G401 (cell line): ENCODE measurements at places on chromosomes 6 and 20. TPM values are rescaled to one million over a fixed set of nuclear protein-coding genes. Genes with fewer than 3 reads are reported as not detected.

Gene KCNK15
- total RNA-seq: 17.9 TPM in 2 replicates

Gene ASIP
- total RNA-seq: not detected in 2 replicates

Gene C20orf202
- not detected in 2 replicates for total RNA-seq

Gene BTNL2
- not detected in 2 replicates for total RNA-seq

Gene GPLD1
- 0.71 and 7.4 TPM in 2 replicates for total RNA-seq

Gene MYL9
- 28.2 and 41.4 TPM in 2 replicates for total RNA-seq

Gene TBXT
- 2.2 TPM in 1 of 2 replicates, not detected in the other for total RNA-seq

Gene NRSN1
- not detected in 2 replicates for total RNA-seq

Gene PRR3
- total RNA-seq: 3.4 and 5.9 TPM in 2 replicates

Gene ELOVL4
- 27.6 and 34.2 TPM in 2 replicates for total RNA-seq
